MG63 (cell line): ENCODE measurements at places on chromosomes 1 and 21.

- DNase-seq: no peak
These were observed 65.7 kb downstream of the TLR5 start for GRCh38 chr1:223077247-223077833.

DNA sequence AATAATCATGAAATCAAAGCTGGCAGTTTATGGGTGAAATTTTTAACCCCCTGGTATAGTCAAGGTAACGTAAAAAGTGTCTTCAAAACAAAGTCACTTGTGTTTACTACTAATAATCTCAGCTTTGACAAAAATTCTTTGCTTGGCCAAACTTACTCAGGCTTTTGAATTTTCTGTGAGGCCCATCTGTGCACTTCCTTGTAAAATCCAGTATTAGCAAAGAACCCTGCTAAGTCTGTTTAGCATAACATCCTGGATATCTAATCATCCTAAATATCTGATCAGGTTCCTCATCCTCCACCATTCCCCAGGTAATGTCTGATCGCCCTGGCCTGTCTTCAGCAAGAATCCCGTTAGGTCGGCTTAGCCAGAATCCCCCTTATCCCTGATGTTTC is 3.0 kb downstream of the LYST start:
- no peak for DNase-seq

- DNase-seq: peak; percentile 58
These were observed 1.4 kb upstream of the RBM15 start for GRCh38 chr1:110337704-110338308.

DNA sequence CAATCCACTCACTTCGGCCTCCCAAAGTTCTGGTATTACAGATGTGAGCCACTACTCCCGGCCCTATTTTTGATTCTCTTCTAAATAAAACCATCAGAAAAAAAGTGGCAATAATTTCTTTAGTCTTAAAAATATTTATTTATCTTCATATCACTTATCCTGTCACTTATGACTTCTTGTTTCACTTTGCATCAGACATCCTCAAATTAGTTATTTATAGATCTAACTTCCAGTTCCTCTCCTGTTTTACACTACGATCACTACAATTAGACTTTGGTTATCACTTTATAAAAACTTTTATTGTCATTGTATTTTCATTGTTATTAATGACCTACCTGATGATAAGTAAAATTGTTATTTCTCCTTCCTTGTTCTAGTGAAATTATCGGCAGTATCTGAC is 783.4 kb upstream of the BRINP3 start:
- no peak for DNase-seq

DNA sequence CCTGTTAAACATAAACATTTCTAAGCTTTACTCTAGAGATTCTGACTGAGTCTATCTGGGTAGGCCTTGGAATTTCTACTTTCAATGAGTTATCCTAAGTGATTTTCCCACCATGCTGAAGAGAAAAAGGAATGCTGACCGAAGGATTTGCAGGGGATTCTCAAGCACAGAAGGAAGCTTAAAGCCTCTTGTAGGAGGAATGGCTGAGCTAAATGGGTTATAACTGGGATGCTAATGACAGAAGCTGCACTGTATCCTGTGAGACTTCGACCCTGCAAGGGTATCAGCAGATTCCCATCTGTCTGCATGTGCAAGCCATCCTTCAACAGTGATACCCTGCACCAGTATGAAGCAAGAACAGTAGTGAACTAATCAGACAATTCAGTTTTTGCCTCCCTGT is 35.4 kb downstream of the SLC35D1 start:
- no peak for DNase-seq

DNA sequence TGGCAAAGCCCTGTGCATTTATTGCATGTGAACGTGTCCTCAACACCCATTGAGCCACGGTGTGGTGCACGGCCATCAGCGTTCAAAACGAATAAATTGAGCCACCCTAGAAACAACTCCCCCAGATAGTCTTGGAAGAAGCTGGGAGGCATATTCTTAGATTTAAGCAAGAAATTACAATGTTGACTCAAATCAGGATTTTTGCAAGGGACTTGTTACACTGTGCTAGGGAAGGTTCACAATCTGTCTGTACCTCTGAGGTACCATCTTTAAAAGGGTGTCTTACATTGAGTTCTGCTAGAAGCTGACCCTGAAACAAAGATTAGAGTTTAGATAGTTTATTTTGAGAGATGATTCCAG is 16.2 kb downstream of the CD247 start:
- DNase-seq: no peak

- DNase-seq: peak; percentile 73
These were observed 771 bp downstream of the RABGAP1L start for GRCh38 chr1:174160109-174160473.
